ENCODE measurements at places on chromosomes 16 and 17. TPM values are rescaled to one million over a fixed set of nuclear protein-coding genes. Genes with fewer than 3 reads are reported as not detected.

DNA sequence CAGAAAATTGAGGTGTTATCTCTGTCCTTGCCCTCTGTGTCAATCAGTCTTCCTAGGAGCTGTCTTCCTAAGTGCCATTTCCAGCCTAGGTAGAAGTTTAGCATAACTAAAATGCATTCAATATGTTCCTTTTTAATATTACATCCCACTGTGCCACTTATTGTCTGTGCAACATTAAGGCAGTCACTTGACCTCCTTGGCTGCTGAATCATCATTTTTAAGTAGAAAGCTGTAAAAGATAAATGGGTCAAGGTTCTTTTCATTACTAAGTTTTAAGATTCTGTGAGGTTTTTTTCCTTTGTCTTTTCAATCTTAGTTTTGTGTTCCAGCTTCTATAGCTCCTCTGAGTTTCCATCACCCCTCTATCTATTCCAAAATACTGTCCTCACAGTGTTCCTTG lies 371.9 kb upstream of the SOX9 start:
- DNase-seq, result no peak
- H3K36me3 ChIP-seq, result no peaks in the 10 kb centered on the region
- no peak overlapping the region for H3K27ac ChIP-seq
- peaks cover 8% of the 10 kb centered on the region for H3K27me3 ChIP-seq
- H3K4me1 ChIP-seq, result no peaks in the 10 kb centered on the region
- no peak overlapping the region for H3K4me3 ChIP-seq

DNA sequence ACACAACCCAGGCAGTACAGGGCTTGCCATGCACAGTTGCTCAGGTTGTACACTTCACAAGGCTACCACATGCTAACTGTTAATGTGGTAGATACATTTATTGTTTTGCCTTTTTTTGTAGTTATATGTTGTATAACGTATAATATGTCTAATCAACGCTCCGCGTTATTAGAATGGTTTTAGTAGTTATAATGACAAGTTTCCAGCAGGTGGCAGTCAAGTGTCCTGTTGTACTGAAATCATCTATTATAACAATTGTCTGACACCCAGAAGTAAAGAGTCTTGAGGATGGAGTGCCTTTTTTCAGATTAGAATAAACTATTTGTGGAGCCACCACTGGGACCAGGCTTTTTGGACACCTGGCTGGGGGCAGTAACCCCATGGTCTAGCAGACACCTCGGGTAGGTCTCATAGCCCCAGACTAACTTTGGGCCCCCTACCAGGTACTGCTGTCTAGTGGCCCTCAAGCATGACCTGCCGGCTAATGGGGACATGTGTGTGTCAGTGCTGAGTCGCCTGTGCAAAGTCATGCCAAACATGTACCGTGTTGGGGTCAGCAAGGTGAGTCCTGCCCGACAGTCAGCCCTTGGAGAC lies 32.8 kb downstream of the MYO15A start:
- no peak overlapping the region for H3K4me3 ChIP-seq
- H3K36me3 ChIP-seq, result no peaks in the 10 kb centered on the region
- no peaks in the 10 kb centered on the region for H3K27me3 ChIP-seq
- no peak for DNase-seq

GRCh38 chr17:47701608-47702007 lies 7.6 kb downstream of the TBKBP1 start:
- H3K4me1 ChIP-seq, result no peaks in the 10 kb centered on the region
- H3K4me3 ChIP-seq, result no peak overlapping the region
- no peaks in the 10 kb centered on the region for H3K27me3 ChIP-seq
- peaks cover 8% of the 10 kb centered on the region for H3K36me3 ChIP-seq
- DNase-seq, result no peak
- H3K27ac ChIP-seq, result no peak overlapping the region

DNA sequence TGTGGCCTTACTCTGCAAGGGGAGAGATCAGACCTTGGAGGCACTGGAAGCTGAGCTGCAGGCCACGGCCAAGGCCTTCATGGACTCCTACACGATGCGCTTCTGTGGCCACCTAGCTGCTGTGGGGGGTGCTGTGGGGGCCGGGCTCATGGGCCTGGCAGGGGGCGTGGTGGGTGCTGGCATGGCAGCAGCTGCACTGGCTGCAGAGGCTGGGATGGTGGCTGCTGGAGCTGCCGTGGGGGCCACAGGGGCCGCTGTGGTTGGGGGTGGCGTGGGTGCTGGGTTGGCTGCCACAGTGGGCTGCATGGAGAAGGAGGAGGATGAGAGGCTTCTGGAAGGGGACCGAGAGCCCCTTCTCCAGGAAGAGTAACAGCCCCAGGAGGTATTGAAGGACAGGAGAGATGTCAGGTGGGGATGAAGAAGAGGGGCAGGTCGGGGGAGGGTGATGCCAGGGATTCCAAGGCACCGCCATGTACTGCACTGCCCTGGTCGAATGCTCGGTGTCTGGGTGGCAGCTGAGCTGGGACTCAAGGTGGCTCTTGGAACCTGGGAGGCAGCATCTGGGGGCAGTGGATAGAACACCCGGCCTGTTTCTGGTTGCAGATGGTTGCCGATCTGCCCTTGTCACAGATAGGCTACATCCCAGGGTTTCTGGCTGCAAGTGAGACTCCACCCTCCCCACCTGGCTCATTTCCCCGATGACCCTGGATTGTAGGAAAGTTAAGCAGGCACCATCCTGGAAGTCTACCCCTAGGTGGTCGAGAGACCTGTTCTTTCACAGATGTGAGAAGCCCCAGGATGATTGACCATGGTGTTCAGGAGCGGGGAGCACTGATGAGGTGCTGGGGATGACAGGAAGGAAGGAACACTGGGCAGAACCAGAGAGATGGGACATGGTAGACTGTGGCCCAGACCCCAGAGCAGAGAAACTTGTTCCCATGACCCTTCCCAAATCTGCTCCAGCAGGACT lies 5.1 kb downstream of the RNF112 start:
- H3K27me3 ChIP-seq, result peaks cover 2% of the 10 kb centered on the region
- no peak overlapping the region for H3K27ac ChIP-seq
- H3K4me1 ChIP-seq, result no peaks in the 10 kb centered on the region
- DNase-seq, result no peak

DNA sequence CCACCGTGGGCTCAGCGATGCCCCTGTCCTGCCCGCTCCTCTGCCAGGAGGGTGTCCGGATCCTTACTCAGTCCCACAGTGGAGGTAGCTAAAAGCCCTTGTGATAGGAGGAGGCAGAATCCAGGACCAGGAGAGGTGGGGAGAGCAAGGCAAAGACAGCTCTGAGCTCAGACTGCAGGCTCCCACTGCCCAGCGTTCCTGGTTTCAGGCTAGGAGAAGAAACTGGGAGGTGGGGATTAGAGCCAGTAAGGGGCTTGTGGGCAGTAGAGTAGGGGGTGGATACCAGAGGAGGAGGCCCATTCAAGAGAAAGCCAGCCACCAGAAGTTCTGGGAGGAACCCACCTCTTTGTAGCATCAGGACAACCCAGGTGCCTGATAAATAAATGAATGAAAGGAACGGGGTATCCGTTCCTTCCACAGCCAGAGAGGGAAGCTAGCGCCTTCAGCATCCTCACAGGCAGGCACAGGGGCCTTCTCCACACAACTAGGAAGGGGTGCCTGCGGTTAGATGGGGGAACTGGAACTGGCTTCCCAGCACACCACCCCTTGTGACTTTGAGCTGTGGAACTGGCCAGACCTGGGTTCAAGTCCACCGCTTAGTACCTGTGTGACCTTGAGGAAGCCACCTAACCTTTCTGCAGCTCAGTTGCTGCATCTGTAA lies 2.3 kb downstream of the IL21R start:
- DNase-seq, result no peak
- no peak overlapping the region for H3K27ac ChIP-seq
- H3K4me3 ChIP-seq, result no peak overlapping the region

DNA sequence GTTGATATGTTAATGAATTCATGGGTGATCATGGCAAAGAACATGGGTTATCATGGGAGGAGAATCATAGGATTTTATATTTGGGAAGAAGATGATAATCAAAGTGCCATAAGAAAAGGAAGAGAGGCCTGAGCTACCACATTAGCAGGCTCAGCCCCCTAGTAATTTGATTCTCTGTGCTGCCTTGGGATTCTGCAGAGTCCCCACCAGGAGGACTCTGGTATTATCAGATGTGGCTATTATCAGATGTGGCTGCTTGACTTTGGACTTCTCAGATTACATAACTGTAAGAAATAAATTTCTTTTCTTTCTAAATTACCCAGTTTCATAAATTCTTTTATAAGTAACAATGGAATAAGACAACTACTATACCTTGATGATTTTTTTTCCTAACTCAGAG lies 137.6 kb downstream of the ITFG1 start:
- H3K4me1 ChIP-seq, result no peaks in the 10 kb centered on the region
- no peak overlapping the region for H3K4me3 ChIP-seq
- DNase-seq, result no peak
- H3K36me3 ChIP-seq, result peaks cover 6% of the 10 kb centered on the region
- no peak overlapping the region for H3K27ac ChIP-seq

DNA sequence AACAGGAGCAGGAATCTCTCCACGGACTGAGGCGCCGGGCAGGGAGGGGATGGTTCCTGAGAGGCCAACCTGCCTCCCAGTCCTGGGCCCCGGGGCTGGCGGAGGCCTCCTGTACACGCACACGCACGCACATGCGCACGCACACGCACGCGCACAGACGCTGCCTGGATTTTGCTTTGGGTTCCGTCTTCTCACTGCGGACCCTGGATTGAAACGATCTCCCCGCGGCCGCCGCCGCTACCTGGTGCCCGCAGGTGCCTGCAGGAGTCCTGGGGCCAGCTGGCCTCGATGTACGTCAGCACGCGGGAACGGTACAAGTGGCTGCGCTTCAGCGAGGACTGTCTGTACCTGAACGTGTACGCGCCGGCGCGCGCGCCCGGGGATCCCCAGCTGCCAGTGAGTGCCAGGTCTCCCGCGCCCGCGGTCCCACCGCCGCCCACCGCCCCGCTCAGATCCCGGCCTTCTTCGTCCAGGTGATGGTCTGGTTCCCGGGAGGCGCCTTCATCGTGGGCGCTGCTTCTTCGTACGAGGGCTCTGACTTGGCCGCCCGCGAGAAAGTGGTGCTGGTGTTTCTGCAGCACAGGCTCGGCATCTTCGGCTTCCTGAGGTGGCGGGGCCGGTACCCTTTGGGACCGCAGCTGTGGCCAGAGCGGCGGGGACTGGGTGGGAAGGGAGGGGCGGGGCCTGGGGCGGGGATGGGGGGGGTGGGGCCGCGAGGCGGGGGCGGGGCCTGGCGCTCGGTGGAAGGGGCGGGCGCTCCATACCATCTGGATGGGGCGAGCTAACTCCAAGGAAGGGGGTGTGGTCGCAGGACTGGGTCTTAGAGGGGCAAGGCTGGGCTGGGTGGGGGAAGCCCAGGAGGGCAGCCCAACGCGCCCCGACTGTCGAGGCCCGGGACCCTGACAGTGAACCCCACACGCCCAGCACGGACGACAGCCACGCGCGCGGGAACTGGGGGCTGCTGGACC lies 12.3 kb downstream of the CES4A start:
- peak; percentile 34 for DNase-seq
- H3K27ac ChIP-seq, result no peak overlapping the region
- peaks cover 4% of the 10 kb centered on the region for H3K4me1 ChIP-seq

The DNAI2 gene
- not detected for total RNA-seq

The GNG13 gene
- total RNA-seq, result not detected

The FOXN1 gene
- total RNA-seq, result 0.07 TPM

The IGFBP4 gene
- 3.6 TPM for total RNA-seq

The EXOC3L1 gene
- total RNA-seq, result not detected
